SK-N-SH treated with all-trans-retinoic acid at 6 μM for 48 hours (cell line): ENCODE measurements at places on chromosomes 6 and 20.

GRCh38 chr6:123182998-123183397, 187.0 kb downstream of the CLVS2 start:
- no peak for ATAC-seq

DNA sequence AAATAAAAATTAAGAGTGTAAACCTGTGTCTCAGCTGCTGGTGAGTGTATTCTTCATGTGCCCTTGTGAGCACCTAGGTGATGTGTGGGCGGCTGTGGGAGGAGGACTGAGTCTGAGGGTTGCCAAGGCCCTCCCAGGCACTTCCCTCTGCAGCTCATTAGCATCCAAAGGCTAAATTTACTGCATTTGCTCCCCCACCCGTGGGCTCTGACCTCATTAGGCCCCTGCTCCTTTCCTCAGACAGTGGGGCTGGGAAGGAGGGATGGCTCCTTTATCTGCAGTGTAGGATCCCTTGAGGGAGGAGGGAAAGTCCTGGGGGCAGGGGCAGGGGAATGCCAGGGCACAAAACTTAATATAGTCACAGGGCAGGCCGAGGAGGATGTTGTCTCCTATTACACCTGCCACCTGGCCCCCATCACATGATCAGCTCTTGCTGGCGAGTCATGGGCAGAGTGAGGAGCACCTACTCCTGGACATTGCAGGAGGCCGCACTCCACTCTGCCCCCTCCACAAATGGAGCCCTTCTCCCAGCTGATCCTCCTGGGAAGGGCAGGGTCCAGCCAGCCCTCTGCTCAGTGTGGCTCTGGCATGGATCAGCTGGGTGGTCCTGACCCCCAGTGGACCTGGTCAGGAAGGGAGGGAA, 133.2 kb downstream of the MRPL14 start:
- ATAC-seq = no peak

DNA sequence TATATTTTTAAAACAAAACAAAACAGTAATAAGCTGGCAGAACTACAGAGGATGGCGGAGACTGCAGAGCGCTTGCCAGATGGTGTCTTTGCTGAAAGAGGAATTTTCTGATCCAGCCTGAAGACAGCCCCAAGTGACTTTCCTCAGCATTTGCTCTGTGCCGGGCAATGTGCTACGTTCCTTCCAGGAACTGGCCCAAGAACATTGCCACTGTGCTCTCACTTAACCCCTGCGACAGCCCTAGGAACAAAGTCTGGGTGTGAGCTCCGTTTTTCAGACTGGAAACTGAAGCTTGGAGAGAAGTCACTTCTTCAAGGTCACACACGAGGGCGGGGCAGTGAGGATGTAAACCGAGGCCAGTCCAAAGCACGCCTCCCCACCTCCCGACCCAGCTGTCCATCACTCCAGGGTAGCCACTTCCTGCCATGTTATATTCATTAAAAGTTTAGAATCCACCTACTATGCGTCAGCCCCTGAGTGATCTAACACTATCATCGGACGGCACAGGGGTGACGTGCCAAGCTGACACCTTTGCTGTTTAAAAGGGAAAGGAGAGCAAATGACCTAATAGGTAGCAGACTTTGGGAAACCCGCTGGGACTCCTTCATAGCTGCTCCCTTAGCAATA, 22.3 kb upstream of the BMP7 start:
- ATAC-seq = no peak

DNA sequence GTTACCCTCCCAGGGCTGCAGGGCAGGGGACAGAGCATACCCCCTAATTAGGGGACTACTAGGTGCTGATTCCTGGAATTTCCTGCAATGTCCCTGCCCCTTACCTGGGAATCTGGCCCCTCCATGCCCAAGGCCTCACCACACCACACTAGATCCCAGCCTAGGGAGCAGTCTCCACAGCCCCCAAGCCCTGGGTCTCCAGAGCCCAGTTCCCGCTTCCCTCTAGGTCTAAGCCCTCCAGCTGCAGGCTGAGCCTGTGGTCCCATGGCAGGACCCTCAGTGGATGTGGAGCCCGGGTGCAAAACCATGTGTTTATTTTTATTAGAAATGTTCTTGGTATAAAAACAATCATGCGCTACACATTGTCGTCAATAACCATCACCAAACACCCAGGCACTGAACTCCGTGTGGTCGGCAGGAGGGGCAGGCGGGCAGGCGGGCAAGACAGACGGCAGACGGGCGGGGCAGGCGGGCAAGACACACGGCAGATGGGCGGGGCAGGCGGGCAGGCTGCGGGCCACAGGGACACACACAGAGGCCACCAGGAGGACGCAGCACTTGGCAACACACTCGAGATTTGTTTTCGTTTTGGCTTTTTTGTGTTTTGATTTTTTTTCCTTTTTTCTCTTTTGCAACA, 124.2 kb downstream of the GRM4 start:
- ATAC-seq = no peak

DNA sequence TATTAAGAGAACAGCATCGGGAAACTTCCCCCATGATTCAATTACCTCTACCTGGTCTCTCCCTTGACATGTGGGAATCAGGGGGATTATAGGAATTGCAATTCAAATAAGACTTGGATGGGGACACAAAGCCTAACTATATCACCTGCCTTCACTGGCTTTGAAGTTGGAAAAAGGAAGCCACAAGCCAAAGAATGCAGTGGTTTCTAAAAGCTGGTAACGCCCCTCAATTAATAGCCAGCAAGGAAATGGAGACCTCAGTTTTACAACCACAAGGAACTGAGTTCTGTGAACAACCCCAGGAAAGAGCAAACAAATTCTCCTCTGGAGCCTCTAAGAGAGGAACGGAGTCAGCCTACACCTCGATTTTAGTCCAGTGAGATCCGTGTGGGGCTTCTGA, 244.1 kb downstream of the TFAP2A start:
- ATAC-seq = no peak

DNA sequence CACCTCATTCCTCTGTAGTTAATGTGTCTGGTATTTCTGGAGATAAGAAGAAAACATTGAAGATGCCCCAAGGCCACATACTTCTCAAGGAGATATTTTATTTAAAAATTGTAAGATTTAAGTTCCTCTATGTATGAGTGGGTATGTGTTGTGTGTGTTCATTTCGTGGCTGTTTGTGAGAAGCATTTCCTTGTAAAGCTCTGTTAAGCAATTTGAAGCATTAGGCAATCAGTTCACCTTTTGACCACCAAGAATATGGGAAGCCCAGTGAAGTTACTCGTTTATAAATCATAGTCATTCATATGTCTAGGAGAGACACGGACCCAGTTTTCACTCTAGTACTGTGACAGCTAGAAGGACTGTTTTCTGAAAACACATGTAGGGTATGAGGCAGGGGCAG, 717.6 kb upstream of the MAP3K7 start:
- no peak for ATAC-seq

DNA sequence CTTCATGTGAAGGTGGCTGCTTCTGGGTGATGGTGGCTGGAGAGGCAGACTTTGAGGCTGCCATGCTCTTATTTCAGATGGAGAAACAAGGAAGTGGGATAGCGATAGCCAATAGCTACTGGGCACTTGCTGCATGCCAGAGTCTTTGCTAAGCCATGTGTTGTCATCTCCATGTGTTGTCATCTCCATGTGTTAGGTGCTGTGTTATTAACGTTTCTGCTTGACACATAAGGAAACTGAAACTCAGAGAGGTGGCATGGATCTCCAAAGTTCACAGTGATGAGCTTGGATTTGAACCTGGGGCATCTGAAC, 16.9 kb downstream of the KIAA1755 start:
- no peak for ATAC-seq

GRCh38 chr6:72793641-72794395, 172.0 kb downstream of the KCNQ5 start:
- ATAC-seq = no peak
